Mammary microvascular endothelial cell (primary cell): ENCODE measurements at places on chromosomes 12 and 14. TPM values are rescaled to one million over a fixed set of nuclear protein-coding genes. Genes with fewer than 3 reads are reported as not detected.

The TC2N gene
- total RNA-seq, result 1.0 and 1.1 TPM in 2 replicates

The AQP2 gene
- not detected in 2 replicates for total RNA-seq

The SOCS2 gene
- total RNA-seq, result 150 and 158 TPM in 2 replicates

The TPH2 gene
- total RNA-seq, result 0.20 TPM in 1 of 2 replicates, not detected in the other

The CLEC9A gene
- not detected in 2 replicates for total RNA-seq
